ENCODE measurements at places on chromosomes 7 and 10.

DNA sequence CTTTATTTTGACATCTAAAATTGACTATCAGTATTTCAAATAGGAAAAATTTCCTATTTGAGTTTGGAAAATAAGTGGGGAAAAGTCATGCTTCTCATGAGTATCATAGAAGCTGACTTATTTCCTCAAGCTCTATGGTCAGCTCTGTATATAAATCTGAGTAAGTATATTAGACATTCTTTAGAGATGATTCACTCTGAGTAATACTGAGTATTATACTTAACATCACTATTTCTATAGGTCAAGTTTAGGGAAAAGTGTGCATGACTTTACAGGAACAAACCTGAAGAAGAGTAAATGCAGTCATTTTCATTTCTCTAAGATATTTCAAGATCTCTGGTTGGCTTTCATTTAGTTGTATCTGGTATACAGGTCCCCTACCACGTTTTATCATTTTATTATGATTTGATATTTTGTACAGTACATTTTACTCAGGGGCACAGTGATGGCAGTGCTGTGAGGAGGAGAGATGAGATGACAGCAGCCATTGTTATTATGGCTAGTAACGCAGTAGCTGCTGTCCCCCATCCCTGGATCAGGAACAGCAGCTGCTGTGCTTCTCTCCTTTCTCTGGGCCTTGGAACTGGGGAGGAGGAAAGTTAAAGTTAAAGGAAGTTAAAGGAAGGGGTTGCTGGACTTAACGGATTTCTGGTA is 15.2 kb downstream of the SND1 start:
- no peak for DNase-seq

- no peak for DNase-seq
Observed at GRCh38 chr10:124946945-124947344, 5.0 kb downstream of the ZRANB1 start.

DNA sequence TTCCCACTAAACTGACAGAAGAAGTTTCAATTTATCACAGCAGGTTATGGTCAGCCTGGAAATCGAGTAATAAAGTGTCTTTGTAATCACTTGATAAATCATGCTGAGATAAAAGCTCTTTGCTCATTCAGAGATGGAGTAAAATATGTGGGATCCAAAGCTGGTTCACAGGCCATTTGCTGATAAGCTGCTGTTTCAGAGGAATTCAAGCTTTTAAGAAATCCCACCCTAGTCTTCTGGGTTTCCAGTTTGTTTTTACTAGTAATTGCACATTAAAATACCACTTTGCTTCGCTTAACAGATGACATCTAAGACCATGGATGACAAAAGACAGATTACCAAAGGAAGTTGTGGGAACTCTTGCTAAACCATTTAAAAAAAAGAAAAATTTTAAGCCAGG is 37.4 kb upstream of the CDK6 start:
- DNase-seq = no peak

DNA sequence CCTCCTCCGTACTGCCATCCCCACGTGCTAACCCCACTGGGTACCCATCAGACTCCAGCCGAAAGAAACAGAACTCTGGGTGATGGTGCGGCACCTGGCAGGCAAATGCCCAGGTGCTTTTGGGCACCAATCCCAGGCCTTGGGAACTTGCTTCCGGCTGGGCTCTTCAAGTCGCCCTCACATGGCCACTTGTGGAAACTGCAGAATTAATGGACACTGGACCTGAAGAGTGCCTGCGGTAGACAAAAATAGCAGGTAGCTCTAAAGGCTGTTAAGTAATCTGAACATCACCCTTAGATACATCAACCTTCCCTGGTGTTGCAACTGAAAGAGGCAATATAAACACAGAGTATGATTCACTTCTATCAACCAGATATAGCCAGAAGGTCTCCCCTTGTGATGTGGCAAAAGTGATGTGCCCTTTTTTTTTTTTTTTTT is 644.4 kb downstream of the GRM8 start:
- DNase-seq = no peak
